AG04450 (cell line): ENCODE measurements at places on chromosomes 13 and 19.
A peak's percentile ranks its signal among the peaks of the same experiment; 100 is the strongest.

DNA sequence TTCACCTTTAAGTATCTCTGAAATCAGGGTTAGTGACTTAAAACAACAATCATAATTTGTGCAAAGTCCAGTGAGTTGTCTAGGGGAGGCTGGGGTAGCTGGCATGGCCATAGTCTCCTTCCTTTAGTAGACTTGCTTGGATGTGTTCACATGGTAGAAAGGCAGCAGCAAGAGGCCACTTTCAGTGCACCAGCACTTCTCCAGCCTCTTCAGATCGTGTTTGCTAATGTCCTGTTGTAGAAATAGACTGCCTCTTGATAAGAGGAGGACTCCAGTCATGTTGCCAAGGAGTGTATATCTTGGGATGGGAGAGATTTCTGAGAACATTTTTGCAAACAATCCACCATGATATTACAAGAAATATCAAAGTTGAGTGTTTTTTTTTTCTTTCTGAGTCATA lies 22.9 kb downstream of the WDFY2 start:
- DNase-seq = no peak

GRCh38 chr19:35360880-35361420 lies 2.7 kb downstream of the FFAR3 start:
- DNase-seq = no peak

DNA sequence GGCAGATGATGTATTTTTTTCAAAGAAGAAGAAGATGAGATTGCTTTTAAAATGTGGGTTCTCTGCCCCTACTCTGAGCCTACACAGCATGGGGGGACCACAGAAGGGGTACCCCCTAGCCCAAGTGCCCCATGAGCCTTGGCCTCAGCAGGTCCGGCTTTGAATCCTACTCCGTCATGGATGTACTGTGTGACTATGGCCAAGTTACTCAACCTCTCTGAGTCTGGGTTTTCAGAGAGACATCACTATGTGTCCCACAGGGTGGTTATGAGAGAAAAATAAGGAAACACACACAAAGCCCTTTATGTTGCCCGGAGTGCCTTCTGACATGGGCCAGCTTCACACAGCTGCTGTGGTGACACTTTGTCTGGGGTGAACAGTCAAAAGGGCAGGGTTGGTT lies 92.0 kb downstream of the KCTD15 start:
- no peak for DNase-seq

GRCh38 chr13:24063281-24063877 lies 97.1 kb upstream of the SPATA13 start:
- DNase-seq = no peak

- no peak for DNase-seq
These were observed 739.1 kb downstream of the DIAPH3 start for GRCh38 chr13:59424661-59425060.

DNA sequence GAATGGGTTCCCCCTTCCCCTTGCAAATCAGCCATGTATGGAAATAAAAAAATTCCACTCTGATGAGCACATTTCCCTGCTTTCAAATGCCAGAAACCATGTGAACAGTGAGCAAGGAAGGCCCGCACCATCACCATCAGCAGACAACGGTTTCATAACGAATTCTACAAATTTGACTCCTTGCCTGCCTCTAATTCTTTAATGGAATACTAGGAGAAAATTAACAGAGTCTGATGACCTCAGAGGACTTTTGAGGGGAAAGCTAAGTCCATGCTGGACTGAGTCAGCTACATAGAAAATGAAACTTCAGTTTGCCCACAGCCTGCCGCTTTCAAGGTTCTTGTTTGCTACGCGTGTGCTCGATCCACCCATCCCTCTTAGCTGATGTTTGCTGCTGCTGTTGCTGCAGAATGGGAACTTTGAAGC lies 46.7 kb upstream of the KL start:
- peak; percentile 4 for DNase-seq

- DNase-seq = no peak
These were observed 146.3 kb upstream of the WASF3 start for GRCh38 chr13:26411206-26411605.

DNA sequence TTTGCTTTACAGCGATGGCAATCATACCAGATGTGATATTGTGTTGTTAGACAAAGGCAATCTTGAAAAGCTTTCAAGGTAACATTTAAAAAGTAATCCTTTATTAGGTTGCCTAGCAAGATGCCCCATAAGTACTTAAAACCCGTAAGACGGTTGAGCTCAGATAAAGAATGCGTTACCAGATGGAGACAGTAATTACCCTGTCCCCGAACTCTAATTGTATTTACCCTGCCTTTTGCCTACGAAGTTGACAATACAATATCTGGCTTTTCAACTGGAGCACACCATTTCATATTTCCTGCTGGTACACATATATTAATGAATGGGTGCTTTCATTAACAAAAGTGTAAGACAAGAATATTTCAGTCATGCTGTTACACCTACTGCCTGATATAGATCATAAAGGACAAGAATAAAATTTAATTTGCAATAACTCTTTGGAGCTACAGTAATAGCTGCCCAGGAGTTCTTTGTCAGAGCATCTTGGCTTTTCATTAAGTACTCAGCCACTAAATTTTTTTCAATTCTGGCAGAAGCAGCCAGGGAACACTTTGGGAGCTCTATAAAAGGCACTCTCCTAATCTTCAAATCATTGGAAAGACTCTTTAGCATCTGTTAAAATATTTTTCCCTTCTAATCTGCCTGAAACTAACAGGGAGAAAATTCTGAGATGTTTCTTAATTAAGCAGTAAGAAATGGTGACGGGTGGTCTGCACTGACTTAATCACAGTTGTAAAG lies 63.8 kb downstream of the DCT start:
- no peak for DNase-seq

- no peak for DNase-seq
These were observed 102.0 kb downstream of the ERCC5 start for GRCh38 chr13:102947745-102948405.

DNA sequence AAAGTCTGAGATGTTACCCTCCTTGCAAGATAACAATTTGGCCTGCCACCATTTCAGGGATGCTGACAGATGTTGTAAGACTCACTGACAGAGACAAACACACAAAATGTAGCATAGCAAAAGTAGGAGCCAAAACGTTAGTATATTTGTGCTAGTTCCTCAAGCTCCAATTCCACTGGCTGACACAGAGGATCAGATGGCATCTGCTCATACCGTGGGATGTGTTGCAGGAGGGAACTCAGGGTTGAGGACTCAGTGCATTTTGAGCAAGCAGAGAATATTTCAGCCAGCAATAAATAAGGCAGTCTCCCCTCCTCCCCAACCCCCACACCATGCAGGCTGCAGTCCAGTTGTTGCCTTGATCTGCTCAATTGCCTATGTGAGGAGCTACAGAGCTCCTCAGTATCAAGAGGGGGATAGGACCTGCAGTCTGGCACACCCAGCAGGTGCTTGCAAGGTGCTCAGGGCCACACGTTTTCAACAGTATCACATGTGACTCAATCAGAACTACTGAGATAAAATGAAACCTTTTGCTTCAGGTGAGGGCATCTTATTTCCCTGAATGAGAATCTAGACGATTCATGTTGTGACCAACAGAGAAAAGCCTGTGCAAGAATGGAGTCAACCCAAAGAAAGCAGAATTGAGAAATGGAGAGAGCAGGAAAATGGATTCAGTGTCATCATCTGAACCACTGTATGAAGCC lies 23.6 kb upstream of the LRCH1 start:
- DNase-seq = no peak

GRCh38 chr13:51168623-51169022 lies 53.6 kb upstream of the FAM124A start:
- DNase-seq = no peak
